ENCODE measurements at places on chromosomes 12 and 14.

DNA sequence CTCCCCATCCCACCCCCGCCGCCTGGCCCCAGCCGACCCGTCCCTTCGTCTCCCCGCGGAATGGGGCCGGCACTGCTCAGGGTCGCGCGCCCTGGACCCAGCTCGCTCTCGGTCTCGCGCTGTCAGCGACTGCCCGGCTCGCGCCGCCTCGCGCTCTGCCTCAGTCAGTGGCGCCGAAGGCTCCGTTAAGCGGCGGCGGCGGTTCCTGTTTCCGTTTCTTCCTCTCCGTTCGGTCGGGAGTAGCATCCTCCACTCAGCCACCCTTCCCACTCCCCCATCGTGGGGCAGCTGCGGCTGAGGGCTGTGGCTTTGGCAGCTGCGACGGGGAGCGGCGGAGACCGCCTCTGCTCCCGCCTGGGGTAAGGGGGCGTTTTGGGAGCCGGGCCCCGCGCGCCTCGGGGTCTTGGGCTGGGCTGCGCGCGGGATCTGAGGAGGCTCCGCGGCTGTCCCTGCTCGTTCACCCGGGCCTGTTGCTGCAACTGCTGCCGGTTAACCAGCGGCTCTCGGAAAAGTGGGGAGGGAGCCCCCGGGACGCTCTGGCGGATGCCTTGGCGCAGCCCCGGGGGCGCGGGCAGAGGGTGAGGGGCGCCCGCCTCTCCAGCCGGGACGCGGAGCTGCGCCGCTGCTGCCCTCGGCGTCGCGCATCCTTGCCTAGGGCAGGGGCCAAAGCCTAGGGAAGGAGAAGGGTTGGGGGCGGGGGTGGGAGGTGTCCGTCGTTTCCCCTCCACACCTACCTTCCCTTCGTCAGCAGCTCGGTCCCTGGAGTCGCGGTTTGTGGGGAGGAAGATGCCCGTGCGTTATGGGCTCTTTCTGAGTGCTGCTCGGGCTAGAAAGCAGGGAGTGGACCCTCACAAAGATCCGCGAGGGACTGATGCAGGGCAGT, 567 bp downstream of the FUT8 start:
- DNase-seq: peak; percentile 52

GRCh38 chr14:94088516-94088915, 7.4 kb downstream of the IFI27L1 start:
- DNase-seq: no peak

DNA sequence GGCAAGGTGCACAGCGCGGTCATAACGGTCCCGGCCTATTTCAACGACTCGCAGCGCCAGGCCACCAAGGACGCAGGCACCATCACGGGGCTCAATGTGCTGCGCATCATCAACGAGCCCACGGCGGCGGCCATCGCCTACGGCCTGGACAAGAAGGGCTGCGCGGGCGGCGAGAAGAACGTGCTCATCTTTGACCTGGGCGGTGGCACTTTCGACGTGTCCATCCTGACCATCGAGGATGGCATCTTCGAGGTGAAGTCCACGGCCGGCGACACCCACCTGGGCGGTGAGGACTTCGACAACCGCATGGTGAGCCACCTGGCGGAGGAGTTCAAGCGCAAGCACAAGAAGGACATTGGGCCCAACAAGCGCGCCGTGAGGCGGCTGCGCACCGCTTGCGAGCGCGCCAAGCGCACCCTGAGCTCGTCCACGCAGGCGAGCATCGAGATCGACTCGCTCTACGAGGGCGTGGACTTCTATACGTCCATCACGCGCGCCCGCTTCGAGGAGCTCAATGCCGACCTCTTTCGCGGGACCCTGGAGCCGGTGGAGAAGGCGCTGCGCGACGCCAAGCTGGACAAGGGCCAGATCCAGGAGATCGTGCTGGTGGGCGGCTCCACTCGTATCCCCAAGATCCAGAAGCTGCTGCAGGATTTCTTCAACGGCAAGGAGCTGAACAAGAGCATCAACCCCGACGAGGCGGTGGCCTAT, 875 bp downstream of the HSPA2 start:
- no peak for DNase-seq

DNA sequence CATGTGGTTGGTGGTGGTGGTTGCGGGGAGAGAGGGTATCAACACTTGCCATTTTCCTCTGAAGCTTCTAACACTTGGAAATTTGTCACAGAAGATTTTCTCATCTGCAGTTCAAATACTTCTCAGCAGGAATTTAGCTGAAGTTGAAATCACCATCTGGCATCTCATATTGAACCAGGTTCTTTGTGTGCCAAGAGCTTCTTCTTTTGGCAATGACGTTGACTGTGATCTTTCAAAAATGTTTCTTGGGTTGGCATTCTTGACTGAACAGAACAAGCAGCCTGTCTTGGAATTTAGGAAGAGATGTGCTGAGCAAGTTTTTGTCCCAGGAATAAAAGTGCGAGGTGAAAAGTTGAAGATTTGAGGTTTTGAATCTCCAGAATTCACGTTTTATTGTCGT, 8.7 kb upstream of the NIN start:
- no peak for DNase-seq

DNA sequence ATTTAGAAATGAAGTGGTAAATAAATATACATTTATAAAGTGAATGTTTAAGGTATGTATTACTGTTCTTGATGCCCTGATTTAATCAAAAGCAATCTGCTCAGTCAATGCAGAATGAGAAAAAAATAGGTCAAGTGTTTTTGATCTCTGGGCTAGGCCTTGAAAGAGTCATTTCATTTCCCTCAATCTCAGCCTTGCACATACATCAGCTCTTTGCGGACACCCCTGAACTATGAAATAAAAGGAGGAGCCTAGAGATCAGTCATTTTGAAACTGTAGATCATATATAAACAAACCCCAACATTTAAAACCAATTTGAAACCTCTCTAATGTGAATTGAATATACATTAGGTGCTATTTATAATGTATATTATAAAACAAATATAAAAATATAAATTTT, 42.5 kb downstream of the ATG2B start:
- no peak for DNase-seq

- no peak for DNase-seq
Observed at GRCh38 chr14:77375973-77376770, 722 bp downstream of the TMED8 start.

DNA sequence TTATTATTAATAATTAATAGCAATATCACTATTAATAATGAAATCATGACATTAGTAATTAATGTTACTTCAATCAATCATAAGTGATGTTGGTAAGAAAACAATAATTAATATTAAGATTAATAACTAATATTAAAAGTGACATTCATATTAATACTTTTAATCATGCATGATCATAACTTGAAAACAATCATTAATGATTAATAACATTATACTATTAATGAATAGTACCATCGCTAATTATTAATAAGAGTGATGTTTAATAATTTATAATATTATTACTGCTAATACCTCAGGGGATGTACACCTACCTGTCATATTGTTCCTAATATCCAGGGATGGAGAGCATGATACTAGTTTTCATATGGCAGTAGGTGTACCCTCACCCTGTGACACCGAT, 10.0 kb upstream of the CLEC6A start:
- DNase-seq: no peak

GRCh38 chr14:103739793-103740501, 24.3 kb downstream of the ZFYVE21 start:
- no peak for DNase-seq

DNA sequence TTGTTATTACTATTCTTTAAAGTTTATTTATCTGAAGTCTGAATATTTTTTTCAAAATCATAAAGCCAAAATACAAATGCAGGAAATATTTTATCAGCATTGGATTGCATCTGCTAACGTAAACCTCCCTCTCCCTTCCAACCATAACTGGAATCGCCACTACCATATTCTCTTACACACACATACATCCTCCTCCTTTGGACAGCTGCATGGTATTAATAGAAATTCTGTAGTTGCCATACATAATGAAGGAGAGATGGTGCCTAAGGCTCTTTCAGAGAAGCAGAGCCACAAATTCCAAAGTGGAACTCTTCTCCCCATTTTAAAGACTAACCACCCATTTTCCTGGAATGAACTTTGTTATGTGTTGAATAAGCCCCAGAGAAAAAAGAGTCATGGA, 352.7 kb downstream of the MDGA2 start:
- DNase-seq: no peak

DNA sequence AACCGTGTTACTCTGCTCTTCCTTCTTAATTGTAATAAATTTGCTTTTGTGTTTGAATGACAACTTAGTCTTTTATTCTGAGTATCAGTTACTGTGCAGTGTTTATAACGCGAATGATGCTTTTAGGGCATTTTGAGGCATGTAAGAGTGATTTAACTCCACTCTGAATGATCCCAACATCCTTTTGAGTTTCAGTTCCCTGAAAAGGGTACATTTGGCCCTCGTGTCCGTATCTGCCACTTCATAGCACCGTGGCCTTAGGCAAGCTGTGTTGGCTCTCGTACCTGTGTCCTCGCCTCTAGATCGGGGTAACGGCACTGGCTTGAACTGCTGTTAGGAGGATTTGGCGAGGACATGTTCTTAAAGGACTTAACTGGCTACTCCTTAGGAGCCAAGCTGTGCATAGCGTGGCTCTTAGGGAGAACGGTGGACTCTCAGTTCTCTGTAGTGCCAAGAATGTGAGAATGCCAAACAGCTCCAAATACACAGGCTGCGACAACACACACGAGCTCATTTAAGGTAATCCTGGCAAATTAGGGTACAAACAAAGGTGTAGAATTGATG, 92.0 kb downstream of the PPP2R5C start:
- DNase-seq: no peak

GRCh38 chr12:56829908-56830307, 66.8 kb downstream of the HSD17B6 start:
- no peak for DNase-seq

- DNase-seq: no peak
Observed at GRCh38 chr12:50923361-50924130, 28.8 kb upstream of the HIGD1C start.

- DNase-seq: no peak
Observed at GRCh38 chr14:33910435-33910834, 40.4 kb downstream of the EGLN3 start.

GRCh38 chr14:61304688-61305087, 16.7 kb upstream of the PRKCH start:
- DNase-seq: no peak

DNA sequence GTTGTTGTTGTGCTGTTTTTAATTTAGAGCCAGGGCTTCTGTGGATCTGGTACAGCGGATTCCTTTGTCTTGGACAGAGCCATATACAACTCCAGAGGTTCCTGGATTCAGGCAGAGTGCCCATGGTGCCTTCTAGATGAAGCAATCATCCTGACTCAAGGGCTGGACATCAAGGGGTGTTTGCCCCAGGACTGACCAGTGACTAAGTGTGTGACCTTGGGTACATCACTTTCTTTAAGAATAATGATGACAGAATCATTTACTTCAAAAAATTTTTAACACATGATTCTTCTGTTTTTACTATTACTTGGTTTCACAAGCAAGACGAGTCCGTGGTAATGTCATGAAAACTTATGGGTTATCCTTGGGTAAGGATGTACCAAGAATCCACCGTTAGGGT, 397.3 kb downstream of the ZFP36L1 start:
- no peak for DNase-seq

- no peak for DNase-seq
Observed at GRCh38 chr14:32085845-32086383, 8.8 kb downstream of the ARHGAP5 start.

DNA sequence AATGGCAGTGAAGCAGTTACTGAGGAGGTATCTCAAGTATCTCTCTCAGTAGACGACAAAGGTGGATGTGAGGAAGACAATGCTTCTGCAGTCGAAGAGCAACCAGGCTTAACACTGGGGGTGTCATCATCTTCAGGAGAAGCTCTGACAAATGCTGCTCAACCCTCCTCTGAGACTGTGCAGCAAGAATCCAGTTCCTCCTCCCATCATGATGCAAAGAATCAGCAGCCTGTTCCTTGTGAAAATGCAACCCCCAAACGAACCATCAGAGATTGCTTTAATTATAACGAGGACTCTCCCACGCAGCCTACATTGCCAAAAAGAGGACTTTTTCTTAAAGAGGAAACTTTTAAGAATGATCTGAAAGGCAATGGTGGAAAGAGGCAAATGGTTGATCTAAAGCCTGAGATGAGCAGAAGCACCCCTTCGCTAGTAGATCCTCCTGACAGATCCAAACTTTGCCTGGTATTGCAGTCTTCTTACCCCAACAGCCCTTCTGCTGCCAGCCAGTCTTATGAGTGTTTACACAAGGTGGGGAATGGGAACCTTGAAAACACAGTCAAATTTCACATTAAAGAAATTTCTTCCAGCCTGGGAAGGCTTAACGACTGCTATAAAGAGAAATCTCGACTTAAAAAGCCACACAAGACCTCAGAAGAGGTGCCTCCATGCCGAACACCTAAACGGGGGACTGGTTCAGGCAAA, 216.6 kb downstream of the AKAP6 start:
- no peak for DNase-seq

DNA sequence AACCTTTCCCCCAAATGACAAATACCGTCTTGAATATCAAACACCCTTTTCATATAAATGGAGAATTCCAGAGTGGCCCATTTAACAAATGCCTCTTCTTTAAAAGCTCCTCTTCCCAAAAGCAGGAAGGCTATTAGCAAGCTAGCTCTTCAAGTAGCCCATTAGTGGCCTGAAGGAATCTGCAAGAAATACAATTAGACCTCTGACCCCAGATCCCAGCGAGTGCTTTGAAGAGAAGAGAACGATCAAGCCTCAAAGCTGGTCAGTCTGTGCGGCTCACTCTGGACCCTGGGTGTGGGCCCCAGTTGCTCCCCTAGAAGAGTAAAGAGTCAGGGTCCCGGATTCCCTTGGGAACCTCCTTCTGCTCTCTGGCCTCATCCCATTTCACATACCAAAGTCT, 325.6 kb downstream of the NUAK1 start:
- DNase-seq: no peak

DNA sequence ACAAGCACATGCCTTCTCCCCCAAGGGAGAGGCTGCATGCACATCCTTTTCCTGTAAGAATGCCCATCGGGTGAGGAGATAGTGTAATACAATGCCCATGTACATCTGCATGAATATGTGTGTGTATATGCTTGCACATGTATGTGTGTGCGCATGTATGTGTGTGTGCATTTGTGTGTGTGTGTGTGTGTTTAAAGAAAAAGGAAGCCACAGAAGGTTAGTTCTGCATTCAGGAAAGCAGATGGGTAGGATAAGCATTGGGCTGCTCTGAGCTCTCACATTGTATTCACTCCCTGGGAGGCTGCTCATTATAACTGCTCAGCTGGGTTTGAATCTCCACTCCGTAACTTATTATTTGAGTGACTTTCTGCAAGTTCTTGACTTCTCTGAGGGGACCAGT, 74.3 kb downstream of the GALNT8 start:
- no peak for DNase-seq

- DNase-seq: no peak
Observed at GRCh38 chr12:132495165-132495544, 5.2 kb downstream of the FBRSL1 start.

- DNase-seq: no peak
Observed at GRCh38 chr14:70771781-70772212, 37.5 kb downstream of the MAP3K9 start.

GRCh38 chr12:125882141-125882540, 816.9 kb downstream of the AACS start:
- DNase-seq: no peak

- DNase-seq: no peak
Observed at GRCh38 chr14:68172627-68173026, 353.0 kb downstream of the RAD51B start.

- DNase-seq: peak; percentile 70
Observed at GRCh38 chr14:20477211-20477876, 8.1 kb downstream of the PNP start.

Measured in SW 1271 (cell line).